Activated CD8-positive, alpha-beta memory T cell treated with anti-CD3 and anti-CD28 coated beads, Interleukin-2, amount 50 U/mL, for 48 hours (primary cell): ENCODE measurements at places on chromosomes 16 and 17.
A peak's percentile ranks its signal among the peaks of the same experiment; 100 is the strongest.

DNA sequence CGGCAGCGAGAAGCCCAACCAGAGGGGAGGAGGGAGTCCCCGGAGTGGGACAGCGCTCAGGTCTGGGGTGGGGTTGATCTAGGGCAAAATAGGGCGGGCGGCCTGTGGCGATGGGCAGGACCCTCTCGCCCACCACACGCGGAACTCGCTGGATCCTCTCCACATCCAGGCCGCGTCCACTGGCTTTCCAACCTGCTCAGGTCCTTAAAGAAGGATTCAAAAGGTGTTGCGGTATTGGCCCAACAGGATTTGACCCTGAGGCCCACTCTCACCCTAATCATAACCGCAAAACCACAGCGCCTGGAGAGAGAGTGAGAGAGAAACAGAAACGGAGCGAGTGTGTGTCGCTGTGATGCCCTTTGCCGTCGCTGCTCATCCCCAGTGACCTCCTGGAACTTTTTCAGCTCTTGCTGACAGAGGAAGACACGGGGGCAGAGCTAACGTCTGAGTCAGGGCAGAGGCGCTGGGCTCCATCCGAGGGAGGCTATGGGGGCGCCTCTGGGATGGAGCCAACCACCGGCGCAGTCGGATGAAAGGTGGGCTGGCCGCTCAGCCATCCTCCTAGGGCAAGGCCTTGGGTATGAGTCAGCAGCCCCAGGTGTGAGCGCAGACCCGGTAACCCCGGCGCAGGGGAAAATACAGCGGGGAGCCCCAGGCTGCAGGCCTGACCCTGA lies 16.7 kb upstream of the OR1F1 start:
- no peak for DNase-seq

DNA sequence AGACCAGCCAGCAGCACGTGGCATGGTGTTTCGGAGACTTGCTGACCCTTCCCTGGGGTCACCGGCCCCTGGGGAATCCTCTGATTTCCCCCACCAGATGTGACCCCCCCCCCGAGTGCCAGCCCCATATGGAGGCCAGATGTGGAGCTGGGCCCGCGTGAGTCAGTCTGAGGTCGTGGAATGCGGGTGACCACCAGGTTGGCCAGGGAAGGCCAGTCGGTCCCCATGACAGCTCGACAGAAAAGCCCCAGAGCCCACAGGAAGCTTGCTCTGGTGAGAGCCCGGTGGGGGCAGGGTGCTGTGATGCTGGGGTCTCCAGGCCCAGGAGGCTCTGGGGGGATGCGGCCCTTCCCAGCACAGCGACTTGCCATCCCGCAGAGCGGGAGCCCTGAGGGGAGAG lies 209.0 kb downstream of the NTN1 start:
- DNase-seq, result no peak

GRCh38 chr17:39212841-39213480 lies 12.8 kb downstream of the STAC2 start:
- DNase-seq, result no peak

- DNase-seq, result no peak
Observed at GRCh38 chr17:77476498-77476897, 335.7 kb downstream of the SEC14L1 start.

GRCh38 chr17:60231691-60232090 lies 81.9 kb downstream of the CA4 start:
- DNase-seq, result no peak

DNA sequence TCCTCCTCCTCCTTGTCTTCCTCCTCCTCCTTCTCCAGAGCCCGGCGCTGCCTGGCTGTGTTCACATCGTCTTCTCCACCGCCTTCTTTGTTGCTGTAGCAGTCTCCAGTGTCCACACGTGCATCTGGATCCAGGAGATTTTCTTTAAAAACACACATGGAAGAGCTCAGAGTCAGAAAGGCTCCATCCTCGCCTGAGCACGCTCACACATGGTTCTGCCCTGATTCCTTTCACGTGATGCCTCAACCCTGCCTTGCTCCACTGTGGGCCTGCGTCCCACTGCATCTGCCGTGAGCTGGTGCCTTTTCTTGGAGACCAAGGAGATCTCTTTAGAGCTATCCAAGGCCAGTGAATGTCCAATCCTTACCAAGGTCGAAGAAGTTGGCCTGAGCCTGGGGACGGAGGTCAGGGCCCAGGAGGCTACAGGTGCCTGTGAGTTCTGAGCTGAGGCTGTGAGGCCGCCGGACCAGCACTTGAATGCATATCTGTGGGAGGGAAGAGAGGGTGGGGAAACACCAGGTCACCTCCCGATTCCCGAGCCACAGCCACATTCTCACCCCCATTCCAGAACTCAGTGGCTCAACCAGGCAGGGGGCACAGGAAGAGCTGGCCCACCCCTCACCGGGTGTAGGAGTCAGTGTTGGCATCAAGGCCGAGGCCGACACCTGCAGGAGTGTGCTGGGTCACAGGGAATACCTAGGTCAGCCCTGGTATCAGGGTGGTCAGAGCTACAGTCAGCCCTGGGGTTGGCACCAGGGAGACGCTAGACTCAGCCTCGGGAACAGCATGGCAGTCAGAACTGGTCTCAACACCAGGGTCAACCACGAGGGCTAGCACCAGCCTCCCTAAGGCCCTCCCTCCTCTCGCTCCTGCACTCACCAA lies 37.6 kb downstream of the HASPIN start:
- DNase-seq, result peak; percentile 54

DNA sequence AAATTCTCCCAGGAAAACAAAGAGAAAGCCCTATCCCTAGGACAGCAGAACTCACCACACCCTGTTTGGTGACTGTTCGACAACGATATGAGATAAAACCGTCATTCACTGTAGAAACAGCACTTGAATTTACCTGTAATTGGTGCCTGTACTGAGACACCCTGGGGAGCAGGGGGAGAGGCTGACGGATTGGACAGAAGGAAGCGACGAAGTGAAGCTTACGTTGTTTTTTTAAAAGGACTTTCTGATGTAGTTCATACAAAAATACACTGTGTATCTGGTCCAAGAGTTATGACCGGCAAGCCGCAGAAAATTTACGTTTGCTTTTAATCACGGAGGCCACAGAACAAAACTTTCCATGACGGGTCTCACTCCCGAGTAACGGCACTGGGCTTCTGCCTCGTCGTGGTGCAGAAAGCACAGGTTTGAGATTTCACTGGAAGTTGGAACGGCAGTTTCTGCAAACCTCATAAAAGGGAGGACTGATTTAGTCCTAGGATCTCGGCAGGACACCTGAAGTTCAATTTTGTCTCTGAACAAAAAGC lies 9.7 kb downstream of the NXN start:
- DNase-seq, result no peak

DNA sequence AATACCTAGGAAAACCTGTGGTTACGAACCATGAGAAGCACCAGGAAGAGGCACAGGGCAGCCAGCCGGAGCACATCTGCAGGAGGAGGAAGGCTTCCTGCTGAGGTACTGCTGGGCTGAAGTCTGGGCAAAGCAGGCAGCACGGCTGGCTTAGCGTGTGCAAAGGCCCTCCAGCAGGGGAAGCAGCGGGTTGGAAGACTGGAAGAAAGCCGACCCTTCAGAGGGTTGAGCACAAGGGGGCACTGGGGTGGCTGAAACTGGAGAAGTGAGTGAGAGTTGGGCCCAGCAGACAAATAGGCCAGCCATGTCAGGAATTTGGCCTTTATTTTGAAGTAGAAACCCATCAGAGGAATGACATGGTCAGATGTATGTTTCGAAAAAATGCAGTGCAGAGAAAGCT lies 12.1 kb upstream of the HSD3B7 start:
- DNase-seq, result no peak

DNA sequence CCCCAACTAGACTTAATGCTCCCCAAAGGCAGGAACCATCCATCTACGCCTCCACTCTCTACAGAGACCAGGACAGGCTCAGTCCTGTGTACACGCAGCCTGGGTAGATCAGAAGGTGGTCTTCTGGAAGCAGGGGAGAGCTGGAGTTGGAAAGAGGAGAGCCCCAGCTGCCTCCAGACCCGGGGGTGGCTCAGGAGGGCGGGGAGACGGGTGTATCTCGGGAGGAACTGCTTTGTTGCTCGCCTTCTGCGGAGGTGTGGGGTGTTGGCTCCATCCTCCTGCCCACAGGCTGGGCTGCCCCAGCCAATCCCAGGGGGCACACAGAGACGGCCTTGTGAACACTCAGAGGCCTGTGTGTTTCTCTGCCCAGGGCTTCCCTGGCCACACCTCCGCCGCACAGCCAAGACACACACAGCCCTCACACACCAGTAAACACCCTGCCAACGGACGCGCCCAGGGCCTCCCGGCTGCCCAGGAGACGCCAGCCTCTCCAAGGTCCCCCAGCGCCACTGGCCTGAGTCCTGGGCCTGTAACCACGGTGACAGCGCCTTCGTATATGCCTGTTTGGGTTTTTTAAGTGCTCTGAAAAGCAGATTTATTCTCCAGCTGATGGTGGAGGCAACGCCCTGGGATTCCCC lies 143.4 kb upstream of the CDC42EP4 start:
- DNase-seq, result no peak

DNA sequence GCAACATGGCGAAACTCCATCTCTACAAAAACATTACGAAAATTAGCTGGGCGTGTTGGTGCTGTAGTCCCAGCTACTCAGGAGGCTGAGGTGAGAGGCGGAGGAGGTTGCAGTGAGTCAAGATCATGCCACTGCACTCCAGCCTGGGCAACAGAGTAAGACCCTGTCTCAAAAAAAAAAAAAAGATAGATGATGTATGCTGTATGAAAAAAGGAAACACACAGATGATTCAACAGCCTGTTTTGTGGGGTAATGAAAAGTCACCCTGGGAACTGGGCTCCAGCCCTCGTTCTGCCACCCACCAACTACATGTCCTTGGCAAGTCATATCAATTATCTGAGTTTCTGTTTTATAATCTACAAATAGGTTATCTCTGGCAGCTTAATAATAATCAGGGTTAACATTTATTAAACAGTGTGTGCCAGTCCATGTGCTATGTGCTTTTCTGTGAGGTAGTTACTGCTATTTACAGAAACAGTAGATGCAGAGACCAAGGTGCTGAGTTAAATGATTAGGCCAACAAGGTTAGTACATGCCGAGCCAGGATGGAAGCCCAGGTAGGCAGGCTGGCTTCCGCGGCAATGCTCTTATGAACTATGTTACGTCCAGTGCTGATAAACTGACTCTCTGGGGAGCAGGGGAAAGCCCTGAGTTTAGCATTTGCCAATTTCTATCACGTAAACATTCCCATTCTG lies 1.1 kb downstream of the G6PC1 start:
- DNase-seq, result no peak
